ENCODE measurements at places on chromosomes 6 and 20.

DNA sequence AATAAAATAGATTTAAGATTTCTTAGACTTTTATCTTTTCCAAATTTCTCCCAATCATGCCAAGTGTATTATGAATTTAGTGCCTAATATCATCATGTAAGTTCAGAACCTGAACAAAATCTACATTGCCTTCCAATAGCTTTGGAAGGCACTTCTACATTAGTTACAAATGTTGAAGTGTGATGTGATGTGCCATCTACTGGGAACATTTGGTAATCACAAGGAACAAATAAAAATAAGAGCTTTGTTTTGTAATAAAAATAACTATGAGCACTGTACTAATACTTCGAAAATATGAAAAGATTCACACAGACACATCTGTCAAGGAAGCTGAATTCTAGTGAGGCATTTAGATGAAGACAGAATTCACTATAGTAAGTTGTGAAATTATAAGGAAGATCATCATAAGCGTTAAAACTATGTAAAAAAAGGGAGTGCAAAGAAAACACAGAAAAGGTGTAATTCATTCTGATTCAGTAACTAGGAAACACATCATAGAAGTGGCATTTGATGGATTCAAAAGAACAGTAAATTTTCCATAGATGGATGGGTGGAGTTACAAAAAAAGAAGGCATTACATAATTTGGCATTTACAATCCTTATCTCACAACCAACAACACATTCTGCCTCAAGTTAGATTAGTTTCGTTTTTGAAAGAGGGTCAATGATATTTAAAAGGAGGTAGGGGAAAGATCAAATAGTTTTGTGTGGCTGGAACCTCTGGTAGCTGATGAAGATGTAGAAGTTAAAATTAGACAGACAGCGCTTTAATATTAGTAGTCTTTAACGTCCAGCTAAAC lies 161.0 kb downstream of the ASCC3 start:
- no peak for DNase-seq

- DNase-seq = no peak
These were observed 46.3 kb downstream of the FAM209B start for GRCh38 chr20:56579301-56579710.

GRCh38 chr20:35055445-35056276 lies 36.9 kb downstream of the TRPC4AP start:
- no peak for DNase-seq

DNA sequence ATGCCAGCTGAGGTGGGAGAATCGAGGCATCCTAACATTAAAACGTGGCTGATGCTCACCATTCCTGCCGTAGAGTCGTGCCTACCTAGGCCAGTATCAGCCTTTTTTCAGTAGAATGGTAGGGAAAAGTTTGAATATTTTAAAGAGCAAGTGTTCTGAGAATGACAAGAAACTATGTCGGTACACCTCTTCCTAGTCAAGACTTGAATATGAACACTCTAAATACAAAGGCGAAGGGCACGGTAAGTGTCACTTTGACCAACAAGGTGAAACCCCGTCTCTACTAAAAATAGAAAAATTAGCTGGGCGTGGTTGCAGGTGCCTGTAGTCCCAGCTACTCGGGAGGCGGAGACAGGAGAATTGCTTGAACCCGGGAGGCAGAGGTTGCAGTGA lies 1.0 kb downstream of the GINM1 start:
- no peak for DNase-seq

- no peak for DNase-seq
These were observed 204.8 kb upstream of the NOX3 start for GRCh38 chr6:155660251-155660977.

DNA sequence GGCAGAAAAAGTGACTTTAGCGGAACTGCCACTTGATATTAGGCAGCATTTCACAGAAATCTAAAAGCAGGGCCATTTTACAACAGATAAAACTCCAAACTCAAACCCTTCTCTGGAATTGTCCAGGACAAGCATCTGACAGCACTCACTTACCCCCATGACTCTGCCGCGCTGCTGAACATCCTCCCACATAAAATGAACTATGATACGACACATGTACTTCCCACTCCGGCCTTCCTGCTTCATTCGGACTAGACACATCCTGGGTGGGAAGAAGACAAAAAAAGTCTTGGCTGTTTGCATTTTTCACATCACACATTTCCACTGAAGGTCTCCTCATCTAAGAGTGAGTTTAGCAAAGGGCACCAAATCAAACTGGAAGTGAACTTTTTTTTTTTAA lies 54.8 kb upstream of the FAM83C start:
- DNase-seq = no peak

GRCh38 chr6:70124882-70125545 lies 177.9 kb downstream of the COL9A1 start:
- DNase-seq = no peak

DNA sequence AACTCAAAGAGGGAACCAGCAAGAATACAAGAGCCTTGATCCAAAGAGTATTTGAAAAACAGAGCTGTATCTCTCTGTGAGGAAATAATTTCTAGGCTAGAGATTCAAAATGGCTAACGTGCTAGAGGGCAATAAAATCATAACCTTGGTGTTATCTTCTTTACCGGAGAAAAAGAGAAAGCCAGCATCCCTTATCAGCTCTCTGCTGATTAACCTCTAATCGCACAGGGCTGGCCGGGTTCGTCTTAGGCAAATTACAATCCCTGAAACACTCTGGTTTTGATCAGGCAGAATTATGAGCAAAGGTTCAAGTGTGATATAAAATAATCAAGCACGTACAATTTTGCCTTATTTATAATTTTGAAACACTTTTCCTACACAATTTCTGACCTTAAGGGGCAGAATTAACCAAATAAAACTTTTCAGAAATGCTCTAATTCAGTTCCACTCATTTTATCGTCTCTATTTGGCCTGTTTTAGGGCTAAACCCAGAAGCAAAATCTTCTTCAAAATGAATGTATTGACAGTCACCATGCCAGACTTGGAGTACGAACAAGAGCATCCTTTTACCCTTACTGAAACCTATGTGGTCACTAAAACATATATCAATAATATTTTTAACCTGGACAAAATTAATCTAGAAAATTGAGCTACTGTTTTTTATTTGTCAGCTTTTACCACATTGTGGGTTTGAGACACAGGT lies 13.7 kb downstream of the PSMB9 start:
- no peak for DNase-seq

DNA sequence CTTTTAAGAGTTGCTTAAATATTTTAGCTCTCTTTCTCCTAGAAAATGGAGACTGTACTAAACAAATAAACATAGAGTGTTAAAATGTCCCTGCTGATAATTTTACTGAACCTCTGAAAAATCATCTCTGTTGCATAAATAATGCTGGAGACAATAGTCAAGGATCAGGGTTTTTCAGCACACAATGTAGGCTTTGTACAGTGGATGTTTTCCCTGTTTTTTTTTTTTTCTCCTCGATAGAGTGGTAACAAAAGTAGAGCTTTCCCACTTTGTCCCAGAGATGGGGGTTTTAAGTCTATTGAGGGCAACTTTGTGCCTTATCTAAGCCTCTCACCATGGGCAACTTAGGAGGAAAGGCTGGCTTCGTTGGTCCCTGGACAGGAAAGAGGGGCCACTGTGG lies 222.6 kb upstream of the HDDC2 start:
- DNase-seq = no peak

DNA sequence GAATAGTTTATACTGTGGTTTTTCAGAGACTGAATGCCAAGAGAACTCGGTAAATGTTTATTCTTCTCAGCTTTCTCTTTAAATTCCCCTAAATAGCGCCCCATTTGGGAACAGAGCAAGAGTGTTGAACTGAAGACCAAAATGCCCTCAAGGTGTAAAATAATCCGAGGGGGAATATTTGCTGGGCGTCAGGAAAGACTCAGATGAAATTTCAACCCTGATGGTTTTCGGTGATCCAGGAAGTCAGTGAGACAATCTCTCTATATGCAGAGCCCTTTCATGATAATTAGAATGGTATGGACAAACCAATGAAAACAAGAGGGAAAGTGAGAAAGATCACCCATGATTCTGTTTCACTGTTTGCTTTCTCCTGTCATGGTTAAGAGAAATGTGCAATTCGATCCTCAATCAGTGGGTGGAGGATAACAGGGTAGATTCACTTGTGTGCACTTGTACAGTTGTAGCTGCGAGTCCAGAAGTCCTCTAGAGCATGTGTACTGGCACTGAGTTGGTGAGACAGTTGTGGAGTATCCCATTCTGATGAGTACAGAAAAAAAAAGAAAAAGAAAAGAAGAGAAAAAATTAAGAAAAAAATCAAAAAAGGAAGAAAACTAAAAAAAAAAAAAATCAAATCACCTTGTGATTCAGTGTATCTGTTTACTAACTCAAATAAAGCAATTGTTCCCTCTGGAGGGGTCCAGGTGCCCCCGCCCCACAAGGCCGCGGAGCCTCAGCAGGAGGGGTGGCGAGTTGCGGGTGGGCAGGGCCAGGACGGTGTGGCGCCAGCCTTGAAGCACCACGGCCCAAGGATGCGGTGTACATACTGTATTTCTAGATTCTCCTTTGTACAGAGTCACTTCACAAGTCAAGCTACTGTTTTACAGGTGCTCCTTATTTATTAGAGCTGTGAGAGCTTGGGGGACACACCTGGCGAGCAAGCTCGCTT lies 164.9 kb downstream of the SCML4 start:
- no peak for DNase-seq

- DNase-seq = no peak
These were observed 2.2 kb downstream of the SNTA1 start for GRCh38 chr20:33441142-33441955.

- no peak for DNase-seq
These were observed 120.8 kb downstream of the CEBPB start for GRCh38 chr20:50311308-50312001.

- DNase-seq = no peak
These were observed 1.7 kb upstream of the FBXO5 start for GRCh38 chr6:152984513-152984872.

GRCh38 chr6:135179372-135179771 lies 1.7 kb upstream of the MYB start:
- no peak for DNase-seq

- no peak for DNase-seq
These were observed 217.5 kb downstream of the TMEM200A start for GRCh38 chr6:130583268-130583667.

GRCh38 chr20:54716174-54716747 lies 240.9 kb downstream of the DOK5 start:
- DNase-seq = no peak

- DNase-seq = no peak
These were observed 1247.9 kb upstream of the MAP3K7 start for GRCh38 chr6:91834813-91835212.

DNA sequence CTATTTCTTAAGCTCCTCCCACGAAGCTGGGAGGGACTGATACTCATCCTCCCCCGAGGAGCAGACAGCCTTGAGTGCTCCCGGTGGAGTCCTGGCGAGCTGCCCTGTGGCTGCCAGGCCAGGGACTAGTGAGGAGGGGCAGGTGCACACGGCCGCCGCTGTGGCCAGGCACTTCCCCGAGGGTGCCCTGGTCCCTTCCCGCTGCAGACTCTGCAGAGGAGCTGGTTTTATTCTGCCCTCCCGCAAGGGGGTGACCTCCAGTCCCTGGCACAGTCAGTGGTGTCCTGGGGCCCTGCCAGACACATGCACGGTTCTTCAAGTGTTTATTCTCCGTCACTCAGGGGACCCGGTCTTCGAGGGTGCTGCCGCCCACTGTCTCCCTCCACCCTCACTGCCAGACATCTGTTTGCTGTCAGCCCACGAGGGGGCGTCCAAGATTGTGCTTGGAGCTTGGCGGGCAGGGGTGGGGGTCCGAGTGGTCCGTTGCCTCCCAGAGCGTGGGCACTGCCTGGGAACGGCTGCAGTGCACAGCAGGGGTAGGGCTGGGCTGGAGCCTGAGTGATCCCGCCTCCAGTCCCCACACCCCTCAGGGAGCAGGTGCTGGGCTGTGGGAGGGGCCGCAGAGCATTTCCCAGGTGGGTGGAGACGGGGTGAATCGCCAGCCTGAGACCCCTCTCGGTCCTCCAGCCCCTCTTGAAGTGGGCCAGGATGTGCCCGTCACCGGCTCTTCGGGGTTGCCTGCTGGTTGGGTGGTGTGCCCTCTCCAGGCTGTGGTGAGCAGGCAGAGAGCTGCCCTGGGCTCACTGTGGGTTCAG lies 3.1 kb upstream of the CABLES2 start:
- DNase-seq = no peak

GRCh38 chr20:62832212-62832922 lies 15.5 kb downstream of the COL9A3 start:
- no peak for DNase-seq

- no peak for DNase-seq
These were observed 62.7 kb upstream of the ELOVL5 start for GRCh38 chr6:53411451-53411850.

- DNase-seq = no peak
These were observed 347.3 kb upstream of the CNR1 start for GRCh38 chr6:88513471-88513870.

GRCh38 chr6:56652994-56653393 lies 10.3 kb upstream of the DST start:
- no peak for DNase-seq

DNA sequence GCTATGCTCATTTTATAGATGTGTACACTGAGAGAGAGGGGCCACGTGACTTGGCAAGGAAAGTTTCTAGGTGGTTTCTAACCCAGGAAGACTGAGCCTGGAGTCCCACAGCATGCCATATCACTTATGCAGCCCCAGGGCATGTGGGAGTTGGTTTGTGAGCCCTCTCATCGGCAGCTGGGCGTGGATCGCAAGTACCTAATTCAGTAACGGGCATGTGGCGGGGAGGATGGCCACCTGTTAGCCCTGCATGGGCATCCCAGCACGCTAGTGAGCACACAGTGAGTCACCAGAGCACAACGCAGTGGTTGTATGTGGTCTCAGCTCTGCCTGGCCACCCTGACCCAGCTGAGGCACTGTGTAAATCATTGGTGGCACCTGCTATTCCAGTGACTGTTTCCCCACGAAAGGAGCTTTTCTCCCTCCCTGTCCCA lies 88.3 kb downstream of the NINL start:
- DNase-seq = no peak

DNA sequence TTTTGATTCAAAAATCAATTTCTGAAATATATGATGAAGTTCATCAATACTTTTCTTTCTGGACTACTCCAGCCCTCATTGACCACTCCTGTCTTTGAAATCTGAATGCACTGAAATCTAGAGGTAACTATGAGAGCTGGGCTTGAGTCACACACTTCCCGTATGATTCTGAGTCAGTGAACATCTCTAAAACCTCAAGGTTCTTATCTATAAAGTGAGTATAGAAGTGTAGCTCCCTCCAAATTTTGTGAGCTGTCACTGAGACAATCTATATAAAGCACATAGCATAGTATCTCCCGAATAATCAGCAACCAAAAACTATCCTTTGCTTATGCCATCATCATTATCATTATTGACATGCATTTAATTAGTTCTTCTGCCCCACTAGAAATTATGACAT lies 182.4 kb downstream of the TSHZ2 start:
- no peak for DNase-seq

DNA sequence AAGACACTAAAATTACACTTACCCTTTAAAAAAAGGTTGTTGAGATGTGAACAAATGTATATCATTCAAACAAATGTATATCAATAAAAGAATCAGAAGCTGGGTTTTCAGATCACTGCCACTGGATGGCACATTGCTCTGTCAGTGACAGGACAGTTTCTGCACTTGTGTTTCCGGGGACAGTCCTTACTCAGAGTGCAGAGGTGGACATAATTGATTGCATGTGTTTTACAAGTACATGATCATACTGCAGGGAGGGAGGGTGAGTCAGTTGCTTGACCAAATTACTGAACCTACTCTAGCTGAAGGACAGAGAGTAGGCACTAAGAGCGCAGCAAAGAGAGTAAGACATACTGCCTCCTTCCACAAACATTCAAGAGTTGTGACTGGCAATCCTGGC lies 302.3 kb downstream of the TENT5A start:
- no peak for DNase-seq
